ENCODE measurements at places on chromosomes 12 and 14. TPM values are rescaled to one million over a fixed set of nuclear protein-coding genes. Genes with fewer than 3 reads are reported as not detected.

The KRT5 gene
- 6.7 TPM for total RNA-seq

The PAPLN gene
- total RNA-seq: 12.2 TPM

The PLXNC1 gene
- total RNA-seq: 6.8 TPM

The JPH4 gene
- total RNA-seq: not detected

The TEX52 gene
- total RNA-seq: not detected

The CLEC1A gene
- not detected for total RNA-seq

The KRT86 gene
- total RNA-seq: not detected

The SDSL gene
- total RNA-seq: 6.1 TPM

The TSPAN31 gene
- total RNA-seq: 85.3 TPM

The FOXG1 gene
- 0.83 TPM for total RNA-seq

The DTX1 gene
- total RNA-seq: not detected

The NPC2 gene
- total RNA-seq: 172 TPM

The RPGRIP1 gene
- not detected for total RNA-seq

The RCOR1 gene
- total RNA-seq: 9.8 TPM

The SLCO1B3 gene
- total RNA-seq: not detected

The STON2 gene
- 46.1 TPM for total RNA-seq

The LTBR gene
- 59.1 TPM for total RNA-seq

The GLS2 gene
- 0.73 TPM for total RNA-seq

The TAS2R30 gene
- 3.6 TPM for total RNA-seq

The RNASE4 gene
- 29.3 TPM for total RNA-seq

The LHX5 gene
- not detected for total RNA-seq

The KLRB1 gene
- total RNA-seq: not detected

The PROX2 gene
- total RNA-seq: not detected

The STYK1 gene
- total RNA-seq: not detected

The ANKS1B gene
- 0.87 TPM for total RNA-seq

The NABP2 gene
- total RNA-seq: 27.0 TPM

The GPD1 gene
- total RNA-seq: not detected

The POTEG gene
- not detected for total RNA-seq

The PDE3A gene
- total RNA-seq: 2.6 TPM

The HOXC9 gene
- total RNA-seq: 0.15 TPM

The DPF3 gene
- total RNA-seq: 13.9 TPM

The SLC6A15 gene
- 30.0 TPM for total RNA-seq

The KRT2 gene
- not detected for total RNA-seq

The LBHD2 gene
- total RNA-seq: not detected

The CPNE6 gene
- not detected for total RNA-seq

The BICDL1 gene
- total RNA-seq: under 0.01 TPM

The IFT81 gene
- 34.9 TPM for total RNA-seq

The FOXA1 gene
- total RNA-seq: 0.15 TPM

The PPP1R36 gene
- total RNA-seq: not detected

The KRT6C gene
- not detected for total RNA-seq
